Coronary artery (tissue), 2 donors: ENCODE measurements at places on chromosomes 1 and 21.

GRCh38 chr21:33046455-33046854 lies 20.7 kb downstream of the OLIG2 start:
- DNase-seq: no peak

DNA sequence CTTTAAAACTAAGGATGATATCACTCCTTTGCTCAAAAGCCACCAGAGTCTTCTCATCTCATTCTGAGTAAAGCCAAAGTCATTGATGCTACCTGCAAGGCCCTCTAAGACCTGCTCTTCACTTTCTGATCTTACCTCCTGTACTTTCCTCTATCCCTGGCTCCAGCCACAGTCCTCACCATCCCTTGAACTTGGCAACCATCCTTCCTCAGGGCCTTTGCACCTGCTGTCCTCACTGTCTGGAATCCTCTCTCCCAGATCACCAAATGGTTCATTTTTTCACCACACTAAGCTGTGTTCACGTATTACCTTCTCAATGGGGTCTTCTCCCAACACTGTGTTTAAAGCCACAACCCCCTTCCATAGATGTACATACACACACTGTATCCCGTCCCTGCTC lies 4.3 kb upstream of the PHLDA3 start:
- no peak for DNase-seq

DNA sequence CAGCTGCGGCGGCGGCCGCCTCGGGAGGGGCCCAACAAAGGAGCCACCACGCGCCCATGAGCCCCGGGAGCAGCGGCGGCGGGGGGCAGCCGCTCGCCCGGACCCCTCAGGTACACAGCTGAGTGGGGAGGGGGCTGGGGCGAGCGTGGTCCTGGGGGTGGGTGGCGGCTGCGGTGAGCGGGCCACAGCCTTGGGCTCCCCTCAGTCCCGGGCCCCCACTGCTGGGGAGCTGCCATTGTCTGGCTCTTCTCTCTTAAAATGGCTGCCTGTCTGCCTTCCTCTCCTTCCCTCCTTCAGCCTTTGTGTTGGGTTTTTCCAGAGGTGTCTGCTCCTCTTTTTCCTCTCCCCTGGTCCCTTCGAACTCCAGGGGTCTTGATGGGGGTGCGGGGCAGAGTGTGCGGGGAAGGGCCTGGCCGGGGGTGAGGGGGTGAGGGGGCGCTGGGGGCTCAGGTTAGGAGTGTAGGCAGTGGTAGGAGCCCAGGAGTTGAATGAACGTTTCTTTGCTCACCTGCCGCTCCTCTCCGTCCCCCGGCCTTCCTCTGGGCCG lies 1.7 kb downstream of the ARID1A start:
- no peak for DNase-seq

- no peak for DNase-seq
Observed at GRCh38 chr1:70465911-70466310, 54.8 kb downstream of the CTH start.

- no peak for DNase-seq
Observed at GRCh38 chr21:42198929-42199867, 19.7 kb upstream of the ABCG1 start.

DNA sequence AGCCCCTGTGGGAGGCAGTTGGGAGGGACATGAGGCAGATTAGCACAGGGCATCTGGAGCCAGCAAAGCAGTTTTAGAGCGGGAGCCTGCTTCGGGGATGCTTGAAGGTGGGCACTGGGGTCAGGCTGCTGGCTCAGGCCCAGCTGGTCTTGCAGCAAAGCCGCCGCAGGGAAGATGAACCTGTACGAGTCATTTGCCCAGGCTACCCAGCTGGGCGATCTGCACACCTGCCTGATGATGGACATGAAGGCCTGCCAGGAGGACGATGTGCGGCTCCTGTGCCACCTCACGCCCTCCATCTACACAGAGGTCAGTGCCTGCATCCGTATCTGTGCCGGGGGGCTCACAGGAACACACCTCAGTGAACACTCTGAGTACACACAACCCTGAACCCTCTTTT lies 7.7 kb upstream of the SLC27A3 start:
- DNase-seq: no peak

GRCh38 chr1:204001166-204001901 lies 71.6 kb upstream of the SOX13 start:
- no peak for DNase-seq

DNA sequence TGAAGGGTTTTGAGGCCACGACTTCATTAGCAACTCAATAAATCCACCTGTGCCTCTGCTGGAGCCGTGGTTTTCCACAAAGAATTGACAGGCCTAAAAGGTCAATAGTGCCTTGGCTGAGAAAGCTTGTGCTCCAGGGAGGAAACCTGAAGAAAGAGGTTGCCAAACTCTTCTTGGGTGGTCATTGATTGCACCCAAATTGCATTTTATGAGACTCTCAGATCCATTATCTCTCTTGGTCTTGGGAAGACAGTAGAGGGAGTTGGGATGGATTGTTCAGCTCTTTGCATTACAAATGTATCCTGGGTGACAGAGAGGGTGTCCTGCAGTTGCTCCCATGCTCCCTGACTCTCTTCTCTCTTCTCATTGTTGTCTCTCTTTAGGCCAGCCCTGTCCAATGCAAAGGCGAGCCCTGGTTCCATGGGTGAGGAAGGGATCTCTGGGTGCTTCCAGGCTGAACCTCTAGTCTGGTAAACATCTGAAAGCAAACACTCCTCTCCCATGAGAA lies 46.1 kb upstream of the HTR1D start:
- no peak for DNase-seq

GRCh38 chr1:165355977-165356811 lies at the start of gene LMX1A:
Gene LMX1A (minus strand): TSS chr1:165356715. CDS start chr1:165355559, 1,156 bp downstream.
- DNase-seq: no peak

GRCh38 chr1:162200096-162200847 lies 130.8 kb downstream of the NOS1AP start:
- no peak for DNase-seq

DNA sequence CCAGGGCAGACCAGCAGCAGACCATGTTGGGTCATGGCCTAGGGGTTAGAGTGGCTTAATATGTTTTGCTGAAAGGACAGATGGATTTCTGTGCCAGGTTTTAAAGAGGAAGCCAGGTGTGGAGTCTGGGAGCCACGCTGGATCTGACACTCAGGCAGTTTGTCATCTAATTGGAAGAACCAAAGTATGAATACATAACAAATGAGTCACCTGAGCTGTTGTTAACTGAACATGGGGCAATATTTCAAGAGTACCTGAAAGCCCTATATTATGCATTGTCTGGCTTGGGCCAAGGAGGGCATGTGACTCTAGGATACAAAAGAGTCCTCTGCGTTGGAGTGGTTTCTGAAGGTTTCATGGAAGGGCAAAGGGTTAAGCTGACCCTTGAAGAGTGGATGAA lies 70.6 kb downstream of the LMO4 start:
- DNase-seq: no peak

DNA sequence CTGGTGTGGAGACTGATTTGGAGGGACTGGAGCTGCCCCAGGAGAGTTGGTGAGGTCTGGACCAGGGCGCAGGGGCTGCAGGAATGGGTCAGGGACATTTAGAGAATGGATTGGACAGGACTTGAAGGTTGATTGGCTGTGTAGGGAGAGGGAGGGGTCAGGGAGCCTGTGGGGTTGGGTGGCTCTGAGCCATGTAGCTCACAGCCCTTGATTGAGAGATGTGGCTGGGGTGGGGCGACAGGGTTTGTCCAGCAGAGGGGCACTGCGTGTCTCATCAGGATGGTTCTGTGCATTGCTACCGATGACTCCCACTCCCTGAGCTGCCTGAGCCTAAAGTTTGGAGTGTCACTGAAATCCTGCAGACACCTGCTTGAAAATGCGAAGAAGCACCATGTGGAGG lies 12.1 kb downstream of the AZIN2 start:
- no peak for DNase-seq

DNA sequence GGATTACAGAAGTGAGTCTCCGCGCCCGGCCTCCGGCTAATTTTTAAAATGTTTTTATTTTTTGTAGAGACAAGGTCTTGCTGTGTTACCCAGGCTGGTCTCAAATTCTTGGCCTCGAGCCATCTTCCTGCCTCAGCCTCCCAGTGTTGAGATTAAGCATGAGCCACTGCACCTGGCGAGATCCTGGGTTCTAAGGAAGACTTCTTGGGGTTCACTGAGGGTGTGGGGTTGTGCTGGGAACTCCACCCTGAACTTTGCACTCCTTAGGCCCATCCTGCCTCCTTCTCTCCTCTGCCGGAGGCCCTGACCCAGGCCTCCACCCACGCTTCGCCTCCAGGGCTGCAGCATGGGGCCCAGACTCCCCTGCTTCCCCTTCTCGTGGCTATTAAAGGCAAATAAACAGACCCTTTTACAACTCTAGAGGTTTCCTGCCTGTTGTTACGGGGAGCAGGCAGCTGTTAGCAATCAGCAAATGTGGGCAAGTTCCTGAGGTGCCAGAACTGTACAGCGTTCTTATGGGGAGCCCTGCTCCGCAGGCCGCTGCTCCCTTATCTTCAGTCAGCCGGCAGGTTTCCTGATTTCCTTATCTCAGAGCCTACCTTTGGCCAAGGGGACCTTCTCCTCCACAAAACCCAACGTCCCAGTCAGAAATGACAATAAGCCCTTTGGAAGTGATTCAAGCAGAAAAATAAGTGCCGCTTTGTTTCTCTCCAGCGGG lies 41.0 kb upstream of the LIN9 start:
- no peak for DNase-seq

GRCh38 chr1:83583351-83584014 lies 415.4 kb downstream of the TTLL7 start:
- no peak for DNase-seq

DNA sequence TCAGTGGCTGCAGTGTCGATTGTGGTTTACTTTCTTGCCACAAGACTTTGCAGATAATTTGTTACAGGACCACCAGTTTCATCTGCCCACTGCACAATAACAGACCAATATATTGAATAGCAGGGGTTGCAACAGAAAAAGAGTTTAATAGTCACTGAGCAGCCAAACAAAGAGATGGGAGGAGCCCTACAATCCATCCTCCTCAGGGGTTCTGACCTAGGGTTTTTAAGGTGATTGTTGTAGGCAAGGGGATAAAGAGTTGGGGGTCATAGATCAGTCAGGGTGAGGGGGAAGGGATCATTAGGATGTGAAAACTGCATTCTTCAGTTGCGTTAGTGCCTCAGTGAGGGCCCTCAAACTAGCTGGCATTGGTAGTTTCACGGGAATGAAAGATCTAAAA lies 110.7 kb upstream of the OLFM3 start:
- DNase-seq: no peak

- no peak for DNase-seq
Observed at GRCh38 chr1:1427820-1428148, 6.7 kb upstream of the ANKRD65 start.

GRCh38 chr21:42097860-42098454 lies 26.8 kb downstream of the UMODL1 start:
- no peak for DNase-seq

GRCh38 chr1:106536741-106537140 lies 519.7 kb upstream of the PRMT6 start:
- no peak for DNase-seq

- no peak for DNase-seq
Observed at GRCh38 chr21:35280231-35280630, 231.1 kb upstream of the RUNX1 start.

DNA sequence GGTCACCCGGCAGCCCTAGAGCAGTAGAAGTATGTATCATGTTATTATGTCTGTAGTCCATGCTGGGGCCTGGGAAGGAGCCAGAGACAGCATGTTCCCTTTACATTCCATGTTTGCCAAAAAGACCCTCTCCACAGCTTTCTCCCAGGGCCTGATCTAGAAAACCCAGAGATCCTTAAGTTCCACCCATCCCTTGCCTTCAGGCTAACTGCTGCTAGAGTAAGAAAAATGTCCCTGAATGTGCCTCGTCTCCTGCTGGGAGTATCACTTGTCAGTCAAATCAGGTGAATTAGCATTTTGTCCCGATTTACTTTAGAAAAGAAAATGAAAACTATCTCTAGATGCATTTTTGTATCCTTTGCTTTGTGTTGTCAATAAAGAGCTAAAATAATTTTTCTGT lies 13.3 kb upstream of the MRPS14 start:
- DNase-seq: no peak

DNA sequence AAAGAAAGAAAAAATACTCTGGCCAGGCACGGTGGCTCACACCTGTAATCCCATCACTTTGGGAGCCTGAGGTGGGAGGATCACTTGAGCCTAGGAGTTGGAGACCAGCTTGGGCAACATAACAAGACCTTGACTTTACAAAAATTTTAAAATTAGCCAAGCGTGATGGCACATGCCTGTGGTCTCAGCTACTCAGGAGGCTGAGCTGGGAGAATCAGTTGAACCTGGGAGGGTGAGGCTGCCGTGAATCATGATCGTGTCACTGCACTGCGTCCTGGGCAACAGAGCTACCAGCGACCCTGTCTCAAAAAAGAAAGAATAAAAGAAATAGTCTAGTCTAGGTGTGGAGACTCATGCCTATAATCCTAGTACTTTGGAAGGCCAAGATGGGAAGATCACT lies 22.3 kb downstream of the RRP1B start:
- DNase-seq: no peak

GRCh38 chr1:35558374-35559316 lies 1.0 kb downstream of the NCDN start:
- no peak for DNase-seq

DNA sequence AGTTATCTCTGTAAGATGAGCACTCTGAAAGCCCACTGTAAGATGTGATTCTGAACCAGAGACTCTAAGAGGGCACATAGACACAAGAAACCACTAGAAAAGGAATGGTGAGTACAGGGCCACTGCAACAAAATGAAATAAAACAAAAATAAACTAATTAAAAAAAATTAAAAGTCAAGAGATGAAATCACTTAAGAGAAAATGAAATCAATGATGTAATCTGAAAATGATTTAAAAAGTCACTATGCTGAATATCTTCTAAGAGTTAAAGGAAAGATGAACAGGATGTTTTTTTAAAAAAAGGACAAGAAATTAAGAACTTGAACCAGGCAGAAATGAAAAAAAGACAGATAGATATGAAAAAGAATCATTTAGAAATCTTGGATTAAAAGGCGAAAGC lies 110.6 kb upstream of the OLIG2 start:
- no peak for DNase-seq

DNA sequence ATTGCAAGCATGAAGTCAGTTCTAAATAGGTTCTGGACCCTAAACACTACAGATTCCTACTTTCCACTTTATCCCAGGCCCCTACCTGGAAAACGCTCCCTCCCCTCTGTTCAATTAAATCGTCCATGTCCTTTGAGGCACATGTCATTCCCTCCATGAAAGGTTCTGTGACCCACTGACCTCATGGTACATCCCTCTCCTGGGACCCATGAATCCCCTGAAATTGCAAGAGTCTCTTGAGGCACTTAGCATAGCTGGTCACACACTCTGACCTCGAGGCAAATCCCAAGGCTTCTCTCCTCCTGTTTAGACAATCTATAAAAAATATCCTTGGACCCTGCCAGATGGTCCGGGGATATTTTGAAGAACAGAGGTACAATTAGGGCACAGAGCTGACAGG lies 34.3 kb upstream of the KRTAP19-8 start:
- DNase-seq: no peak

- DNase-seq: no peak
Observed at GRCh38 chr1:193283016-193283415, 96.6 kb upstream of the B3GALT2 start.

- DNase-seq: no peak
Observed at GRCh38 chr1:211900441-211900840, 69.9 kb upstream of the LPGAT1 start.
